ENCODE measurements at places on chromosomes 16 and 17. TPM values are rescaled to one million over a fixed set of nuclear protein-coding genes. Genes with fewer than 3 reads are reported as not detected.
A peak's percentile ranks its signal among the peaks of the same experiment; 100 is the strongest.

The DNAH2 gene
- not detected for total RNA-seq

GRCh38 chr17:10626390-10626789 is 30.7 kb downstream of the MYH3 start:
- DNase-seq: no peak

- peak; percentile 99 for DNase-seq
These were observed 13.5 kb upstream of the ITGB3 start for GRCh38 chr17:47239967-47240651.

The ZNF624 gene
- total RNA-seq: 3.1 TPM

Data from GM23248 (cell line).